ENCODE measurements at places on chromosomes 1 and 21.

- no peak for DNase-seq
Measured at GRCh38 chr1:221174330-221174993, 295.2 kb downstream of the HLX start.

DNA sequence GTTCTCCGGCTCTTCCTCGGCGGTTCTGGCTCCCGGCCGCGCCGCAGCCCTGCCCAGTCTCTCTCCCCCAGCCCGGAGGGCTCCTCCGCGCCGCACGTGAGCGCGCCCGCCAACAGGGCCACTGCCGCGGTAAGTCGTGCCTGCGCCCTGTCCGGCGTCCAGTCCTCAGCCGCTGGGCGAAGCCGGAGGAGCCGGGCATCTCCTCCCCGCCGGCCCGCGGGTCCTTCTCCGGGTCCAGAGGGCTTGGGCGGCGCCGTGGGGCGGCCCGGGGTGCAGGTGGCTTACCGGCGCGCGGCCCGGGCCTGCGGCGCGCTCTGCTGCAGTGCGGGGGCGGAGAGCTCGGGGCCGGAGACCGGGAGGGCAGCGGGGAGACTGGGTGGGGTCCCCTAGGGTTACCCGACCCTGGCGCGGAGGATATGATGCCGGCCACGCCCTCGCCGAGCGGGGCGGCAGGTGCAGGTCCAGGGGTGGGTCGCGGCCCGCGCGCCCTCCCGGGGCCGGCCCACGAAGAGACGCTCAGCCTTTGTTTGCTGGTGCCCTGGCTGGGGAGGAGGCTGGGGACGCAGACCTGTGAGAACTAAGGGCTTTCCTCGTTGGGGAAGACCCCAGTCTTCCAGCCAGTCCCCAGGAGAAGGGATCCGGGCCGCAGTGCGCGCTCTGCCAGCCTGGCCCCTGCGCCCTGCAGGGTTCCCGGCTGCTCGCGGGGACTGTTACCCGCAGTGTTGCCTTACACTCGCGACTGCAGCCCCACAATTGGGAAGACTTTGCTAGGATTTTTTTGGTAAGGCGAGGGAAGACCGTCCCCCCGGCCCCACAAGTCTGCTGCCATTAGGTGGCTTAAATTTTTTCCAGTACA, at the start of gene DOP1B:
DOP1B (plus strand) TSS at position 10 of the 856 bp plus-strand sequence. CDS start 7,910 bp downstream, outside the sequence.
- DNase-seq: no peak

DNA sequence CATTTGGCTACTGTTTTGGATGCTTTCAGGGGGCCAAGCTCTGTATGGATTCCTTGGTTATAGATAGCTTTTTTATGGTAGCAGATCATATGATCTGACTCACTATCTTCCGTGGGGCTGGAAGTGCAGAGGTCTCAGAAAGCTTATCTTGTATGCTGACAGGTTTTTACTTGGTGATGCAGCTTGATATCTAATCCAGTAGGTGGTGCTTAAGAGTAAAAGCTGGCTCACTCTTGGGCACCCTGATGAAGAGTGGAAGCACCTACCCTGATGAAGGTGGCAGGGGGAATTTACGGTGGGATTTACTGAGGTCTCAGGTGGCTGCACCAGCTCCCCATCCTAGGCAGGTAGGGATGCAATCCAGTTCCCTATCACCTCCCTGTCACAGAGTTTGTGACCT, 151.2 kb downstream of the PTBP2 start:
- no peak for DNase-seq

DNA sequence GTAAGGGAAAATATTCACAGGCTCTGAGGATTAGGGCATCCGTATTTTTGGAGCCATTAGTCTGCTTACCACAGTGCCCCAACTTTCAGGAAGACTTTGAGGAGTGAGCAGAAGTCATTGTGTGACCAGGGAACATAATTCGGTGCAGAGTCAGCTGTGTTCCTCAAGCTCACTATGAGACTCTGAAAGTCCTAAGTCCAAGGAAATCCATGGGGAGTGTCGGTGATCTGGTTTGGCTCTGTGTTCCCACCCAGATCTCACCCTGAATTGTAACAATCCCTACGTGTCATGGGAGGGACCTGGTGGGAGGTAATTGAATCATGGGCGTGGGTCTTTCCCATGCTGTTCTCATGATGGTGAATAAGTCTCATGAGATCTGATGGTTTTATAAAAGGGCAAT, 45.9 kb upstream of the SCAF4 start:
- DNase-seq: no peak

GRCh38 chr1:75727571-75727970, 3.1 kb downstream of the ACADM start:
- no peak for DNase-seq

GRCh38 chr1:228016653-228017355, 10.0 kb downstream of the WNT3A start:
- no peak for DNase-seq

DNA sequence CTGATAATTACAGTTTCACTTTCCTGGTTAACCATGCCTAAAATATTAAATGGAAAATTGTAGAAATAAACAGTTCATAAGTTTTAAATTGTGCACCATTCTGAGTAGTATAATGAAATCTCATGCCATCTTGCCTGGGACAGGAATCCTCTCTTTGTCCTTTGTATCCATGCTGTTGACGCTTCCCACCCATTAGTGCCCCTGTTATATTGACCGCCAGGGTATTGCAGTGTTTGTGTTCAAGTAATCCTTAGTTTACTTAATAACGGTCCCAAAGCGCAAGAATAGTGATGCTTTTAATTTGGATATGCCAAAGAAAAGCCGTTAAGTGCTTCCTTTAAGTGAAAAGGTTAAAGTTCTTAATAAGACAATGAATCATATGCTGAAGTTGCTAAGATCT, 41.7 kb downstream of the RPRD2 start:
- no peak for DNase-seq

GRCh38 chr1:116347696-116348095, 25.3 kb upstream of the ATP1A1 start:
- no peak for DNase-seq

GRCh38 chr1:169941982-169942830, 48.5 kb upstream of the SCYL3 start:
- peak; percentile 53 for DNase-seq

GRCh38 chr21:45039317-45040156, 34.8 kb upstream of the ADARB1 start:
- DNase-seq: no peak

All from choroid plexus epithelial cell (primary cell).